NCI-H1105 treated with DMSO at 0.1 percent for 48 hours (cell line): ENCODE measurements at places on chromosomes 1 and 21.

GRCh38 chr1:1087351-1088028 is 13.4 kb upstream of the RNF223 start:
- DNase-seq, result no peak

DNA sequence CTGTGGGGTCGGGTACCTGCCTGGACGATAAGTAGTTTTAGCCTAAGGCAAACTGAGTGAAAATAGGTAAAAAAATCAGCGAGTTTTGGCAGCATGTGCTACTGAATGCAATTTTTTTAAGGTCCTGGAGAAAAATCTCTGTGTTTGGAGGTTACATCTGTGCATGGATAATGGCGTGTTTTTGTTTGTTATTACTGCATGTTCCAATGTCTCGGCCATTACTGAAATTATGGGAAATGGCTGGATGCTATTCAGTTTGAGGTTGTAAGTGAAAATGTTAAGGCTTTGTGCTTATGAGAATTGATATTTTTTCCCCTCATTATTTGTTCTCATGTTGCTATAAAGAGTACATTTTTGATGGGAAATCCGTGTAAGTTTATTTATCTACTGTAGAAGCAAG is 441.7 kb downstream of the PRDM2 start:
- no peak for DNase-seq

DNA sequence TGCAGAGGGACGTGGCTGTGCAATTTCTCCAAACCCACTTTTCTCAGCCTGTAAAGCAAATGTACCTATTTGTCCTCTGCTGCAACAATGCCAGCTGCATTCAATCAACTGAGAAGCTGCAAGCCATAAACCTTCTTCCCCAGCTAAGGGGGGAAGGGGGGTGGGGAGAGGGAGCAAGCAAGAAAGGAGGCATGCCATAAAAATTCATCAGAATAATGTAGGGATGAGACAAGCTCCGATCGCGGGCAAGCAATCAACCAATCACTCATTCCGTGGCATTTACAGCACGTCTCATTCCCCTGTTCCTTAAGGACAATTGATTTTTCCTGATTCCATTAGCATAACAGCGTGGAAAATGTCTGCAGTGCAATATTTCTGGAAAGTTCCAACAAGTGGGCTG is 144.8 kb downstream of the DMRTA2 start:
- no peak for DNase-seq

DNA sequence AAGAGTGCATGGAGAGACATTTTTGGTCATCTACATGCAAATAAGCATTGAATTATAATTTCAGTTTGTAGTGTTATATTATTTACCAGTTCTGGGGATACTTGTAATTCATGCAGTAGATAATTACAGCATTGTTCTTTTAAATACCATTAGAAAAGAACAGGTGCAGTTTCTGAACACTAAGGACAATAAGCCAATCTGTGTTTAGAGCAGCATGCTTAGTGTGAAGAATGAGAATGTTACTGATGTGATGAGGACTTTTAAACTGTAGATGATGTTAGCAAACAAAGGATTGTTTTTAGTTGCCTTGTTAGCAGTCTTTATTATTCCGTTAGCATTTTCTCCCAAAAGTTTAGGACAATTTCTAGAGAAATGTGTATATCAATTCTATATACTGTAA is 348.3 kb downstream of the BRINP3 start:
- peak; percentile 29 for DNase-seq

- no peak for DNase-seq
These were observed 101.6 kb downstream of the GABPA start for GRCh38 chr21:25836396-25836795.

- DNase-seq, result no peak
These were observed at the start of gene TTC22 for GRCh38 chr1:54800899-54801759. TSS of gene TTC22 (minus strand) at chr1:54801323. CDS start at chr1:54801163, 160 bp downstream.

DNA sequence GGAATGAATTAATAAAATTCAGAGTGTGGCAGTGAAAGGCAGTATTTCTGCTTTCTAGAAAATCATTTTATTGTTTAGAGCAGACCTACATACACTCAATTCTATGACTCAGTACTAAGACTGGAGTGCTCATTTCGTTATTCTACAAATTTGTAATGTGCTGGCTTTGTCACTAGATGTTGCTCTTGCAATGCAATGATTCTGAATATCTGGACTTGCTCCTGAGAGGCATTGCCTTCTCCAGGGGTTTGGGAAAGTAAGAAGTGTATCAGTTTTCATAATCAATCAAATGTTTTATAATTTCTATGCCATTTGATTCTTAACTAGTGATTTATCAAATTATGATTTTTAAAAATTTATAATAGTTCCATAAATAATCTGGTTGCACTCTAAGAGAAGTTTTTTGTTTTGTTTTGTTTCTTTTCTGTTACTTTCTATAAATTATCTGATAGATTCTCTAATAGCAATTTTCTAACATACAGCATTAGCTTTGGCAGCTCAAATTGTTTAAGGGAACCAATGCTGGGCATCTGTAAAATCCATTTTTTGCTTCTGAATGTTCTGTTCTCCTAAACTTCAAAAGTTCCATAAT is 280.5 kb upstream of the SGIP1 start:
- DNase-seq, result peak; percentile 79

GRCh38 chr1:24454673-24455072 is 39.1 kb downstream of the NIPAL3 start:
- no peak for DNase-seq
